ENCODE measurements at places on chromosomes 1 and 21.

- DNase-seq: no peak
These were observed 73.1 kb downstream of the KCNJ6 start for GRCh38 chr21:37843191-37843590.

GRCh38 chr1:59126366-59126765, 170.5 kb upstream of the FGGY start:
- DNase-seq: no peak

DNA sequence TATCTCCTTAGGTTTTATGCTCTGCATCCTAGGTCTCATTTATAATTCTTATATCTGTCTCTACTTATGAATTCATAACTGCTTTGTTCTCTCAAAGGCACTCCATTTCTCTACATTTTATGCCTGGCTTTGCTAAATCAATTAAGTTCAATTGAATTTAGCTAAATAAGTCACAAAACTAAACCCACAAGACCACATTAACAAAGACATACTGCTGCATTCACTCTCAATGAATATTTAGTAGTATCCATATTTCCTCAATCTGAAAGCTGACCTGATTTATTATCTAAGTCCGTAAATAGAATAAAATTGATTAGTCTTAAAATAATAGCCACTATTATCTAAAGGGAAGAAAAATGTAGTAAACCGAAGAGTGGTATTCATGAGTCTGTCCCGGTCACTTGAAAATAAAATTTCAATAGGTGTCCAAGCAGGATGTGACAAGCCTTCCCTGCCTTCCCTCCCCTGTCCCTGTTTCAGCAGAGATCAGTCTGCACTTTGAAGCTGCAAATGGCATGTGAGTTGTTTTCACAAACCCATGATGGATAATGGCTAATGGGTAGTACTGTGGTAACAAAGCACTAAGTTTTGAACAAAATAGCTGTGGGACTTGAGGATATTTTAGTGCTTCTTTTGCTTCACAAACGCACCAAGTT, 295.0 kb upstream of the NCAM2 start:
- DNase-seq: no peak

DNA sequence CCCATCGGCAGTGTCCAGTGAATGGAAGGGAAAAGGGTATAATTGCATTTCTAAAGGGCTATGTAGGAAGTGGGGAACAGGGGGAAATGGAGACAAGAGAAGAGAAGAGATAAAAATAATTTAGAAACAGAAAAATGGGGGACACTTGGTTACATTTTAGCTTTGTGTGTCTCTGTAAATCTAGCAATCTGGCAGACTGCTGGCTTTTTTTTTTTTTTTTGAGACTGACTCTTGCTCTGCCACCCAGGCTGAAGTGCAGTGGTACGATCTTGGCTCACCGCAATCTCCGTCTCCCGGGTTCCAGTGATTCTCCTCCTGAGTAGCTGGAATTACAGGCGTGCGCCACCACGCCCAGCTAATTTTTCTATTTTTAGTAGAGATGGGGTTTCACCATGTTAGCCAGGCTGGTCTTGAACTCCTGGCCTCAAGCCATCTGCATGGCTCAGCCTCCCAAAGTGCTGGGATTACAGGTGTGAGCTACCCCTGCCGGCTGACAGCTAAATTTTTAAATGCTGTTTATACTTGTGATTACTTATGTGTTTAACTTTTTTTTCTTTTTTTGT, 53.4 kb downstream of the AGPAT3 start:
- DNase-seq: no peak

DNA sequence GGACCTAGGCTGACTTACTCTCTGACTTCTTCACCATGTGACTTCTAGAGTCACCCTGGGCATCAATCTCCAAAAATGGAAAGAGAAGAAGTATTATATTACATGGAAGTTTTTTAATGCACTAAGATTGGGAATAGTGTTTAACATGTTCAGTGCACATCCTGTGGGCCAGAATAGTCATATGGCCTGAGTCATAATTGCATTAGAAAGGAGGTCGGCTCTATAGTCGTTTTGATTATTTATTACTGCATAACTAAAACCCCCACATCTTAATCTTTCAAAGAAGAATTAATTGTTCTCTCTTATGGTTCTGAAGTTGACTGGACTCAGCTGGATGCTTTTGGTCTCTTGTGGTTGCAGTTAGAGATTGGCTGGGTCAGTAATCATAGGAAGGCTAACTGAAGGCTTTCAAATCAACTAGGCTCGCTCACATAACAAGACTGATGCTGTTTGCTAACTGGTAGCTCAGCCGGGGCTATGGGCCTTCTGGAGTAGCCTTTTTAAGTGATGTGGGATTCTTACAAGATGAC, 810.6 kb upstream of the ADGRL4 start:
- DNase-seq: no peak

DNA sequence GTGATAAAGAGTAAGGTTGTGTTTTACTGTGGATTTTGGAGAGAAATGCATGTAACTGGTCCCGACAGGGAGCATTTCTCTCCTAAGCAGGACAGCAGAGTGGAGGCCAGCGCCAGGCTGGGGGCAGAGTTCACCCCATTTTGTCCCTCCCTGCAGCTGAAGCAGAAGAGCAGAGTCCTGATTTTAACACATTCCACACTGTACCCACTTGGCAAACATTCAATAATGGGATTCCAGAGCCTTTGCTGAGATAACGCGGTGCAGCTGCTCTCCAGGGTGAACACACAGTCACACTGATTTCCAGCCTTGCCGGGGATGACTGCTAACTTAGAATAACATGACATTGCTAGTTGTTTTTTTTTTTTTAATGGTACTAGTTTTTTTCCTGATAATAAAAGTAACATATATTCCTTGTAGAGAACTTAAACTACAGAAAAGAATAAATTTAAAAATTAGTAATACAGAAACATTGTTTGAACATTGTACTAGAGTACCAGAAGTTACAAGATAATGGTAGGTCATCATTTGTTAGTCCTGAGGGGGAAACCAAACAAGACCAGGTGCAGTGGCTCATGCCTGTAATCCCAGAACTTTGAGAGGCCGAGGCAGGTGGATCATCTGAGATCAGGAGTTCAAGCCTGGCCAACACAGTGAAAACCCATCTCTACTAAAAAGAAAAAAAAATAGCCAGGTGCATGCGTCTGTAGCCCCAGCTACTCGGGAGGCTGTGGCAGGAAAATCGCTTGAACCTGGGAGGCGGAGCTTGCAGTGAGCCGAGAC, 77.2 kb downstream of the SCCPDH start:
- no peak for DNase-seq

DNA sequence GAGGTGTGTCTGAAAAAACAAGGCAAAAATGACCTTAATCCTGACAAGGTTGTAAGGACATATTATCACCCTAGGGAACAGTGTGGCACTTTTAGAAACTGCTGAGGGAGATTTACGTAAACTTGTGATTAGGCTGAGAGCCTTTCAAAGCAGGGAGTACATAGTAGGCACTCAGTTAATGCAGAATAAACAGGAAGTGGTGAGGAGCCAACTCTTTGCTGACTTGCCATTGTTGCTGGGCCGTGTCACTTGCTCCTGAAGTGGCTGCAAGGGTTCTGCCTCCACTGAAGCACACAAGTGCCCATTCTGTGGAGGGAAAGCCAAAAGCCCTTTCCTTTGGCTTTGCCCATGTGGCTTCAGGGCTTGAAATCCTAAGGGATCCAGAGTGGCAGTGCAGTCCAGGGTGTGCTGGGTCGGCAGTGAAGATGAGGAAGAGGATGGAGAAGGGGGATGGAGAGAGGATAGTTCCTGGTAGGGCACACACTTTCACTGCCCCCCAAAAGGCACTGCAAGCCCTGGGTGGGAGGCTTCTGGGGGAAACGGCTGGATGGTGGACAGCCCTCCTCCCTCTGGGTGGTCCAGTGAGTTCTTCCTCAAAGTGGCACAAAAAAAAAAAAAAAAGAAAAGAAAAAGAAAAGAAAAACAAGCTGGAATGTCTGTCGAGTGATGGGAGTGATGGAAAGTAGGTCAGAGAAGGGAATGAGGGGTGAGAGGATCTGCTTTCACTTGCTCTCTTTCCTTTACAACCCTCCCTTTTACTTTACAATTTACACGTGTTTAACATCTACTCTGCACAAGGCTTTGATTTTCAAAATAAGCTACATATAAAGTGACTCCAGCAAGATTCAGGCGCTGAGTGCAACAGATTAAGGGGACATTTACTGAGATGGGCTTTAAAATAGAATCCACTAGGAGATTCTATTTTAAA, 13.7 kb upstream of the RHEX start:
- no peak for DNase-seq

DNA sequence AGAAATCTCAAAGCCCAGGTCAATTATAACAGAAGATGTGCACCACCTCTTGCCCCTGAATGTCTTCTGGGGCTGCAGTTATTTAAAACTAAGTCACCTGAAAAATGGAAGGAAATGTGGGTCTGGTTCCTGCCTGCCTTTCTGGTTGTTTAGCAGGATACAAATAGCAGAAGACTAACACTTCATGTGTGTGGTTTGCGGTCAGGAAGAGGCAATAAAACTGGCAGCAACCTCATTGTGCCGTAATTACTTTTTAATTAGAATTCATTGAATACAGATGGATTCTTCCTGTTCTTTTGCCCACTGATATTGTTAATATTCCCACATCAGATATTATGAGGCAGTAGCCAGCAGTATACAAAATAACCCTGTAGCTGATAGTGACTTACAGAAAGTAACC, 345.7 kb downstream of the ZNF326 start:
- no peak for DNase-seq

DNA sequence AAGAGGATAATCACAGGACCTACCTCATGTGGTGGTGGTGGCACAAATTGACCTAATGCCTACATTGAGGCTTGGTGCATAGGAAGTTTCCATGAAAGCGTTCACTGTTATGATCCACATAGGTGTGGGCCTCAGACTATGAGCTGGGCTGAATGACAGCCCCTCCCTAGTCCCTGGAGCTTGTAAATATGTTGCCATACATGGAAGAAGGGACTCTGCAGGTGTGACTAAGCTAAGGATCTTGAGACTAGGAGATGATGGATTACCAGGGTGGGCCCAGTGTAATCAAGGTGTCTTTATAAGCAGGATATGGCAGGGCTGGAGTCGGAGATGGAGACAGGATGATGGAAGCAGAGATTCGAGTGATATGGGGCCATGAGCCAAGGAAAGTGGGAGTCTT, 31.0 kb upstream of the KCNE1 start:
- DNase-seq: no peak

DNA sequence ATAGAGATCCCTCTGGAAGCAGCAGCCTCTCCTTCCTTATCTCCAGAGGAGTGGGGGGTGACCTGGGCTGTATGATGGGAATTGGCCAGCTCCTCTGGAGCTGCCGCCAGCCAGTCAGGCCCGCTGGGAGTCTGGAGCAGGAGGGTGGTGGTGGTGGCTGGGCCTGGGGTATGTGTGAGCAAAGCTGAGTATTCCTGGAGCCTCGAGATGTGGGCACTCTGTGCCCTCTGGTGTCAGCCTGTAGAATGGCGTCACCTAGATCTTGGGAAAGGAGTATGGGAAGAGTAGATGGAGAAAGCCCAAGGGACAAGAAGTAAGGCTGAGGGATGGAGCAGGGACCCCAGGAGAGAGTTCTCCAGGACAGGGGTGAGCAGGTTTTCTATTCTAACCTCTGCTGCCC, 16.0 kb downstream of the VANGL2 start:
- DNase-seq: peak; percentile 16

- DNase-seq: peak; percentile 53
These were observed 22.7 kb downstream of the PGM1 start for GRCh38 chr1:63615768-63616420.

DNA sequence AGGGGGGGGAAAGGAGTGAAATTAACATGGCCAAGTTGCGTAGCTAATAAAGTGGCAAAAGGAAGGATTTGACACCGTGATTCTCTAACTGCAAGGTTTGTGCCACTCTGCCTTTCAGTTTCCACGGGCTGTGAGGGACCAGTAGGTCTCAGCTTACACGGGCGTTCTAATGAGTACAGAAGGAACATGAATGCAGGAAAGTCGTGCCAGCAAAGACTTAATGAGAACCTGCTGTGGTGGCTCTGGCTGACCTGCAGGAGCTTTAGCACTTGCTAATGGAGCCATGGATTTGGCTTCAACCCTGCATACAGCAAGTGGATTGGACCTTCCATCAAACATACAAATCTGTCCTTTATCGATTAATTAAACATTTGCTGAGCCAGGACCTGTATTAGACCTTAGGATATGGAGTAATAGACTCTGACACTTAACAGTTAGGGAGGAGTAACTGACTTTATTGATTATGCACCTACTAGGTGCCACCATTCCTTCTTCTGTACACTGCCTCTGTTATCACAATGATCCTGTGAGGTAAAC, 15.1 kb upstream of the PITHD1 start:
- DNase-seq: no peak

DNA sequence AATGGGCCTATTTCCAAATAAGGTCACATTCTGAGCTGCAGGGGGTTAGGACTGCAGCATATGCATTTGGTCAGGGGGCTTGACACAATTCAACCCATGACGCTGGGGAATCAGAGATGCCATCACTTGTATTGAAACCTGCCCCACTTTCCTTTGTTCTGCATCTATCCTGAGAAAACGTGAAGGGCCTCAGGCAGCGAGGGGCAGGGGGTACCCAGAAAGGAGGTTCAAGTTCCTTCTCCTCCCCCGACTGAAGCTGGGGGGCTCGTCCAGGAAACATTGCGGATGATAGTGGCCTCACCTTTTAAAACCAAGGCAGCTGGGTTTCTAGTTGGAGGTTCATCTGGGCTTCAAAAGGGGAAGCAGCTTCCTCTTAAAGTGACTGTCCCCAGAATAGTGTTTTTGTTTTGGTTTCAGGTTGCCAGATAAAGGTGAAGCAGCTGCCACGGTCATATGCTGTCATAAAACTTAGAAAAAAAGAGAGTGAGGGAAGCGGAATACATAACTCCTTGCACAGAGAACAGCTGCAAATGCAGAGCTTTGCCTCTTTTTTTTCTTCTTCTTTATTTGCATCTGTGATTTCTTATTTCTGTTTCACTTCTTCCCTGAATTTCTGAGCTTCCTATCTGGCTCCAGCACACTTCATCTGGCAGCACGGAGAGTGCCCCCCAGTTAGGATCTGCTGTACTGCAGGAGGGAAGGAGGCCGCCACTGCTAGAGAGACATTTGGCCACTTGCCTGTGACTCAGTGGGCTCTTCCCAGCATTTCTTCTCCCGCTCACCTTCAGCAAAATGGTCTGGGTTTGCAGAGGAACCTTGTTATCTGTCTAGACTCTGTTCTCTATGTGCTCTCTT, 142.0 kb downstream of the AJAP1 start:
- DNase-seq: no peak

DNA sequence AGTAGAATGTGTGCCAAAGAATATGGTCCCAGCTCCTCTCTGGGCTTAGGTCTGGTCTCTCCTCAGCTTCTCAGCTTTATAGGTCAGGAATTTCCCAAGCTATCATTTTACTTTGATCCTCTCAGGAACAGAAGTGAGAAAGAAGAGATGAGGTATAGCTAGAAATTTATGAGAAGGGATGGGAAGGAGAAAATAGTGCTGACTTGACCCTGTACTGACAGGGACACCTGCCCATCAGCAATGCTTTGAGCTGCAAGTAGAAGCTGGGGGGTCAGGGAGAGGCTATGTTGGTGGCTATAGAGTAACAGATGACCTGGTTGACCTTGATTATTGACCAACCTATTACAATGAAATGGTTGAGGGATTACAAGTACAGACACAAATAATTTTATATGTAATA, 75.0 kb downstream of the XCL2 start:
- DNase-seq: no peak

- no peak for DNase-seq
These were observed 2.2 kb upstream of the PRDM16 start for GRCh38 chr1:3066826-3067225.
